ENCODE measurements at places on chromosomes 5 and 9.

DNA sequence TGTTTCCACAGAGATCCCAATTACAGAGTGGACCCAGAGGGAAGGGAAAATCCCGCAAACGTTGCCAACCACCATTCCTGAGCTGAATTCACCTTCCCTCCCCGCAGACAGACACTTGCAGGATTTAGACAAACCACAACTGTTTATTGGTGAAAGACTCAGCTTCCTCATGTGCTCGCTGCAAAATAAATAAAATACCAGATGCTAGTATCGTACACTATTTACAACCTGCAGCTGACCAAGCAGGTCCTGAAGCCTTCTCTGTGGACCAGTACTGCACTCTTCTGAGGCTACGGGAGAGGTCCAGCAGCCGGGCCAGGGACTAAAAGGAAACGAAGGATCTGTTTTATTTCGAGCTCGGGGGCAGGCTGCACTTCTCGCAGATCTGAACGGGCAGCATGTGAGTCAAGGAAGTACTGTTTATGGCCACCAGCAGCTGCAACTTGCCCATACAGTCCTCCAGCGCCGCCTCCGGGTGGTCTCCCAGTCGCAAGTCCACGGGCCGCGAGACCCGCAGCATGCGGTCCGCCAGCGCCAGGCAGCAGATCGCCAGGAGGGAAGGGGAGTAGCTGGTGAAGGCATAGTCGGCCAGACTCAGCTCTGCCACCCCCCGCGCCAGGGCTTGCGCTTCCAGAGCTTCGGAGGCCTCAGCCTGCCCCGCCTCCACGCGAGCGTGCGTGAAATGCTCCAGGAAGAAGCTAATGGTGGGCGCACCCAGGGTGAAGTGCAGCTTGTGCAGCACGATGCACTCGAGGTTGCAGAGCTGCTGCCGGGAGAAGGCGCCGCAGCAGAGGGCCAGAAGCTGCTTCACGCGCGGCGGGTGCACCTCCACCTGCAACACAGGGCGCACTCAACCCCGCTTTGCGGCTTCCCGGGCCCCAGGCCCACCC is 2.1 kb downstream of the CCNO start:
- peak; percentile 25 for DNase-seq

GRCh38 chr5:89105171-89105695 is 222.2 kb upstream of the MEF2C start:
- no peak for DNase-seq

DNA sequence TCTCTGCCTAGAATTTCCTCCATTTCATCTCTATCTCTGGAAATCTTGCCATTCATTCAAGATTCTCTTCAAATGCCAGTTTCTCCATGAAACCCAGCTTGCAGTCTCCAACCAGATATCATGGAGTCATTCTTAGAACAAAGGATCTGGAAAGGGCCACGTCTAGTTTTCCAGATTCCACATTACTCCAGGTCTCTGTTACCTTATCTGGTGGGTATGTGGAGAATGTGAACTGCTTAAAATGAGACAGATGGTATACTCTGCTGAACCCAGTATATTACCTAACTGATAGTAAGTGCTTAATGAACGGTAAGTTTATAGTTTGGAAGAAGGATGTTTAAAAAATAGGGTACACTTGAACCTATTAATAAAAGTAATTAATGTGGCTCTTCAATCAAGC is 52.3 kb upstream of the ZSWIM6 start:
- DNase-seq: no peak

GRCh38 chr5:130964231-130965202 is 200.5 kb downstream of the HINT1 start:
- DNase-seq: no peak

DNA sequence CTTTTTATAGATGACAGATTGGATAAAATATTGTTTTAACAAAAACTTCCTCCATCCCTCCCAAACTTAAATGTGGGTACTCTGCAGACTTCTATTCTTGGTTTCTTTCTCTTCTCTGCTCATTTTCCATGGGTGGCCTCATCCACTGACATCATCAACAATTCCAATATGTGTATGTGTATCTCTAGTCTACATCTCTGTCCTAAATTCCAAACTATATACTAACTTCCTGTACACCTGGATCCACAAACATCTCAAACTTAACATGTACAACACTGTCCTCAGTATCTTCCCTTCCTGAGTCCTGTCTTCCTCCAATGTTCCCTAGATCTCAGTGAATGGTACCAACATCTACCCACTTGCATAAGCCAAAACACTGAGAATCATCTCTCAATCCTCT is 28.5 kb upstream of the CDK5RAP2 start:
- no peak for DNase-seq
